ENCODE measurements at places on chromosomes 7 and 10.

DNA sequence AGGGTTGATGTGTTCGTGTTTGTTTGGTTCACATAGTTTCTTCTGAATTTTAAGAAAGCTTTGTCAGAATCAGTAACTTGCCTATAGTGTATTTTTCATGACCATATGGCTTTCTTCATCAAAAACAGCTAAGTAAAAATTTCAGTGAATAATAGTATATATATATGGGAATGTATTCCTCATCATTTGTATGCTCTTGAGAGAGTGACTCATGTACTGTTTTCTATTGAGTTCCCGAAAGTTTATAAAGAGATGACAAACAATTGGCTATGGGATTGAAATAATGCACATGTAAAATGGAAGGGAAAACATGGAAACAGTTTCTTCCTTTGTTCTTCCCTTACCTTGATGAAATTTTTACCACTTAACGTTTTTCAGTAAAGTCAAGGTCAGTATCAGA is 56.4 kb downstream of the KAT6B start:
- DNase-seq = no peak

GRCh38 chr7:38105874-38106483 is 72.1 kb upstream of the STARD3NL start:
- DNase-seq = peak; percentile 14

GRCh38 chr7:17674166-17674942 is 265.9 kb downstream of the SNX13 start:
- no peak for DNase-seq

GRCh38 chr10:36789974-36790373 is 335.4 kb upstream of the ANKRD30A start:
- DNase-seq = no peak

DNA sequence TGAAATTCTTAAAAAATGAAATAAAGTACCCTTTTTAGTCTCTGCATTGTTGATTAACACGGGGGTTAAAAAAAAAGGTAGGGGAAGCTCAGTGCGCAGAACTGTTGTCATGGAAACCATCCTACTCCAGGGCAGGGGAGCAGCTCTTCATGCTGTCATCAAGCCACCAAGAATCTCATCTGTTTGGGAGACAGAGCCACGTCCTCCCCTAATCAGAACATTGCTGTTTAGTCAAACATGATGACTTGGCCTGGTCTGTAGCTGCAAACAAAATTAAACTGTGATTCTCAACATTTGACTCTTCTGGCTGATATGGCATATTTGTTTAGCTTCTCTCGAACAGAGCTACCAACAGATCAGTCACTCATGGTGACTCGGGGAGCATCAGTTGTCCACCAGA is 254.4 kb upstream of the KLF14 start:
- DNase-seq = no peak

DNA sequence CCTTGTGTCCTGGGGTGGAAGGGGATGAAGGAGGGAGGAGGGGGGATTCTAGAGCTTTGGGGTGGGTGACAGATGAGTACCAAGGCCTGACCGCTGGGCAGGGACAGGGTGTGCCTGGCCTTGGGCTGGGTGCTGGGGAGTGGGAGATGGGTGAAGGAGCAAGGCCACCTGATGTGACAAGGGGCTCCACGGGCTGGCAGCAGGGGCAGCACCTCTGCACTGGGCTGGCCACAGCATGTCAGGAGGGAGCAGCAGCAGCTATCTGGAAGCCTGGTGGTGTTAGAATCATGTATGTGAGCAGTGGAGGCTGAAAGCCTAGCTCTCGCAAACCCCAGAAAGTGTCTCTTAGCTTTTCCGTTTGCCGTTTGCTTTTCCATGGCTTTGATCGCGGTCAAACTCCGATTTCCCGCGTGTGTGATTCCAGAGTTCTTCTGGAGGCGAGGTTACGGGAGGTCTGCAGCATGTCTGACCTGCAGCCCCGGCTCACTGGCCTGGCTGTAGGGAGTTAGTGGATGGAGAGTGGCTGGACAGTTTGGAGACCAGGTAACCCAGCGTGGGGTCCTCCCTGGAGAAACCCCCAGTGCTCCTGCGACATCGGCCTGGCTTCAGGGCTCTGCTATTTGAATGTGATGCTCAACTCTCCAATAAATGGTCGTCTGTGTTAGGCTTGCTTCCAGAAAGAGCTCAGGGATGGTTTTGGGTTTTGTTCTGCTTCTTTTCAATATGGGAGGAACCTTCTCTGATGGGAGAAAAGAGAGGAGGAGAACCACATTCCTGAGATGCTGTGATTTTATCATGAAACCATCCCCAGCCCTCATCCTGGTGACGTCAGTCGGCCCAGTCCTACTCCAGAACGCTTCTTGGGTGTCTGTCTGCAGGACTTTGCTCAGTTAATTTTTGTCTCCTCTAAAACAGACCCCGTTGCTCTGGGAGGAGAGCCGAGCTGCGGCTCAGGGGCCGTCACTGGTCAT is 105.5 kb downstream of the CUX1 start:
- DNase-seq = no peak

DNA sequence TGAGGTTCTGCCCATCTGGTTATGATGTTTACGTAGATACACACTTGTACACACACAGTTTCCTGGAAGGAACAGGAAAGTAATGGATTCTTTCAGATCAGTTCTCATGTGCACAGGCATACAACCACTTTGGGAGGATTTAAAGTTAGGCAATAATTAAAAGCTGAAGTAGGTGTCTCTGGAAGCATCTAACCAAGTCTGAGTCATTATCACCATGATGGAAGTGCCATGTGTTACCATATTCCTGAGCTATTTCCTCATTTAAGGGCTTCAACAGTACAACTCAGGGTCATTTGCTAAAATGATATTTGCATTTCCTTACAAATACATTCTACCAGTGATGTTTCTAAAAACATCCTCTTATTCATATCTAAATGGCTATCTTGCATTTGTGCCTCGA is 41.4 kb upstream of the BET1 start:
- DNase-seq = no peak

DNA sequence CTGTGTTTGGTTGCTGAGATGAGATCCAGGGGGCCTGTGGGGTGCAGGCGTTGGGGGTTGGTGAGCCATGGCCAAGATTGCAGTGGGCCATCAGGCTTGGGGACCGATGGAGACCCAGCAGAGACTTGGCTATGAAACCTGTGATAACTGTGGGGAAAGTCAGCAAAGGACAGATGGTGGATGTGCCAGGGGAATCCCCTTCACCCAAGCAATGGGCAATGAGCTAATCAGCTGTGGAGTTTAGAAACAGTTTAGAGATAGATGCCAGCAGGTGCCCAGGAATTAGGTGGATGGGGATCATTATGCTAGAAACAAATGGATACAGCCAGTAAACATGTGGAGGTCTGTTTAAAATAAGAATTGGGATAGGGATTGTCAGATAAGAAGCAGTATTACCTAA is 151.4 kb upstream of the FERD3L start:
- DNase-seq = no peak

DNA sequence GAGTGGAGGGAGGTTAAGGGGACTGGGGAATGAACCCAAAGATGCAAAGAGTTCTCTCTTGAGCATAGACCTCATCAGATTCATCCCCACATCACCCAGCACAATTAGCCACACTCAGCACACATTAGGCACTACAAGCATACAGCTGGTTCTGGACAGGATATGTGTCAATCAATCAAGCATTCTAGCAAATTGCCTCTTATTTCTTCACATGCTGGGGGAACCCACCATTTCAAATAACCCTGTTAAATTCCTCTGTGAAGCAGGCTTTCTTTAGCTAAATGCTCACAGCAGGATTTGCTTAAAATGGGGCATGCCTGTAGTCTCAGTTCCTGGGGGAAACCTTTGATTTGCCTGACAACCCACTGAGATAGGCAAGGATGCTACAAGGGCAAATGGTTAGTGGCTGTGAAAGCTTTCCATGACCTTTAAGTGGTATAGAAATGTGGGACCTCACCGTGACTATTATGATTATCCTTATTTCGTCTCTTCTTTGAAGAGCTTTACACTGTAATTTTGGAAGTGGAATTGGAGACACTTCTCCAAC is 193.4 kb upstream of the ZMIZ1 start:
- no peak for DNase-seq

DNA sequence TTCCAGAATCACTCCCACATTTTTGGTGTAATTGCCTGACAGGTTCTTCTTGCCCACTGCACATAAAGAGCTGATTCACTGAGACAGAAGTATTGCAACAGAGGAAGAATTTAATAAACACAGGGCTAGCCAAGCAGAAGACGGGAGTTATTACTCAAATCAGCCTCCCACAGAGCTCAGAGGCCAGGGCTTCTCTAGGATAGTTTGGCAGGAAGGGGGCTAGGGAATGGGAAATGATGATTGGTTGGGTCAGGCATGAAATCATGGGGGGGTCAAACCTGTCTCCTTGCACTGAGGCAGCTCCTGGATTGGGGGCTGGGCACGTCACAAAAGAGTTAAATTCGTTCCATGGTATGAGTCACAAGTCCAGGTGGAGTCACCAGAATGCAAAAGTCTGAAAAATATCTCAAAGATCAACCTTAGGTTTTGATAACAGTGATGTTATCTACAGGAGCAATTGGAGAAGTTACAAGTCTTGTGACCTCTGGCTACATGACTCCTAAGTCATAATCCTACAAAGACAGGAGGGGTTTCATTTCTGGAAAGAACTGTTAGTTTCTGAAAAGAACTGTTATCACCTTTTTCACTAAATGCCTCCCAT is 30.2 kb upstream of the ERCC6 start:
- DNase-seq = no peak

GRCh38 chr7:135661311-135662122 is 797 bp upstream of the STMP1 start:
- no peak for DNase-seq

- DNase-seq = no peak
These were observed 116.1 kb downstream of the STRA8 start for GRCh38 chr7:135349746-135350145.

- DNase-seq = no peak
These were observed 23.1 kb downstream of the TYW1 start for GRCh38 chr7:67019562-67020390.

- no peak for DNase-seq
These were observed 241.7 kb upstream of the GLI3 start for GRCh38 chr7:42478717-42479116.

GRCh38 chr7:69067397-69067796 is 530.9 kb upstream of the AUTS2 start:
- DNase-seq = no peak
